Fibroblast of lung (primary cell): ENCODE measurements at places on chromosomes 7 and 10. TPM values are rescaled to one million over a fixed set of nuclear protein-coding genes. Genes with fewer than 3 reads are reported as not detected.

- peak; percentile 55 for DNase-seq
These were observed 69.8 kb downstream of the CTTNBP2 start for GRCh38 chr7:117803476-117803875.

- no peak for DNase-seq
These were observed 46.2 kb downstream of the CHST3 start for GRCh38 chr10:72010234-72010973.

- no peak for DNase-seq
These were observed 118.7 kb upstream of the GDF10 start for GRCh38 chr10:47181052-47181849.

- DNase-seq = no peak
These were observed 194.0 kb downstream of the AHR start for GRCh38 chr7:17492437-17492836.

- no peak for DNase-seq
These were observed 100.4 kb upstream of the PDLIM1 start for GRCh38 chr10:95391164-95391563.

DNA sequence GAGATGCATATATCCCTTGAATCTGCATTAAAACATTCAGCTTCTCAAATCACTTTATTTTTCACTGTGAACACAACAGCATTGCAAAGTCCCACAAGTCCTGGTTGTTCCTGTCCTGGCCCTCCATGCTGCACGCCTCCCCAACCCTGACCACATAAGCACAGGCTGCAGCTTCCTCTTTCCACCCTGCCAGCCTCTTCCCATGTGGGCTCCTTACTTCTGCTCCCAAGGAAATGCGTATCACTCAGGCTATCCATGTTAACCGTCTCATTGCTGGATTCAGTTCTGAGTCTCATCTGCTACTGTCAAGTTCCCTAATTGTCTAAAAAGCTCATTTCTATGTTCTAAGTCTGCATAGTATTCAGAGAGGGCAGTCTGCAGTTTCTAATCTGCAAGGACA, 89.7 kb upstream of the ZPBP start:
- no peak for DNase-seq

Gene RET
- 0.77 and 0.83 TPM in 2 replicates for total RNA-seq

Gene TCAF1
- total RNA-seq = 46.5 and 65.6 TPM in 2 replicates
